ENCODE measurements at places on chromosomes 1 and 21.

DNA sequence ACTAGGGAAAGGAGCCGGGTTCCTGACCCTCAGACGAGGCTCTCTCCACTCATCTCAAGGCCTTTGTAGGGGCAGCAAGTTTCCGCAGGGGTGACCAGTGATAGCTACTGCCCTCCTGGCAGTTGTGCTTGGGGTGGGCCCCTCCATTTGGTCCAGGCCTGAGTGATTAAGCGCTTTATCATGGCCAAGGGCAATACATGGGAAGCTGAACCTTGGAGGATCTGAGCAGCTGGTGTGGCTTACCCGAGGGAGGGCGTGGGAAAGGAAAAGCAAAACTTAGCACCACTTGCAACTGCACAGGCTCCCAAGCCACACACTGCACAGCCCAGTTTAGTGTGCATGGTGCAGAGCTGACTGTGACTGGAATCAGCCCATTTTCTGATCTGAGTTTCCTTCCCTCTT, 47.8 kb downstream of the GADD45A start:
- no peak for DNase-seq

GRCh38 chr1:243390162-243390791, 134.4 kb downstream of the SDCCAG8 start:
- peak; percentile 48 for DNase-seq

DNA sequence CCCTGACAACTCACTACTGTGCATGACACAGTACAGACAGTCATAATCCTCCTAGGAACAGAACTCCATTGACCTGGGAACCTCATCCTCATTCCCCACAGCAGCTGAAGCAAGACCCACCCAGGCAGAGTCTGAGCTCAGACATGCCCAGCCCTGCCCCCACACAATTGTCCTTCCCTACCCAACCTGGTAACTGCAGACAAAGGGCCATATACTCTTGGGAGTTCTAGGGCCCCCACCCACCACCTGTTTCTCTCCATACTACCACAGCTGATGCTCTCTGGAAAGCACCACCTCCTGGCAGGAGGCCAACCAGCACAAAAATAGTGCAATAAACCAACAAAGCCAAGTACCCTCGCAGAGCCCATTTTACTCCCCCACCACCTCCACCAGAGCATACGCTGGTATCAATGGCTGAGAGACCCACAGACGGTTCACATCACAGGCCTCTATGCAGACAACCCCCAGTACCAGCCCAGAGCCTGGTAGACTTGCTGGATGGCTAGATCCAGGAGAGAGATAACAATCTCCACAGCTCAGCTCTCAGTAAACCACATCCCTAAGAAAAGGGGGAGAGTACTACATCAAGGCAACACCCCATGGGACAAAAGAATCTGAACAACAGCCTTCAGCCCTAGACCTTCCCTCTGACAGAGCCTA, 159.7 kb upstream of the CXADR start:
- DNase-seq = no peak

GRCh38 chr1:227449051-227449450, 114.3 kb upstream of the ZNF678 start:
- DNase-seq = peak; percentile 36

- DNase-seq = no peak
Measured at GRCh38 chr1:24960071-24960801, 30.2 kb upstream of the RUNX3 start.

DNA sequence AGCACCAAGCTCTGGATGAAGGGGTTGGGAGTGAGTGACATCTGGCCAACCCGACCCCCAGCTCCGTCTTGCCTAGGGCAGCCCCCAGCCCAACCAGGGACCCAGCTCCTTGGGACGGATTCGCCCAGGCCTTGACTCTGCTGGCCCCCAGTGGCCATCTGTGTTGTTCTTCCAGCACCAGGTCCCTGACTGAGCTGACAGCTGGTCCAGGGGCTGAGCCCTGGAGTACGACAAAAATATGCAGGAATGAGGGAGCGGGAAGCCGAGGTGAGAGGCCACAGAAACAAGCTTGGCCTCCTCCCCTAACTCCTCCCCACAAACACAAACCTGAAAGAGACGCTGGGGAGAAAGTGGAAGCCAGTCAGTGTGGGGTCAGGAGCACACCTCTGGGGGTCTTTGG, 55.0 kb upstream of the PAX7 start:
- DNase-seq = peak; percentile 35

DNA sequence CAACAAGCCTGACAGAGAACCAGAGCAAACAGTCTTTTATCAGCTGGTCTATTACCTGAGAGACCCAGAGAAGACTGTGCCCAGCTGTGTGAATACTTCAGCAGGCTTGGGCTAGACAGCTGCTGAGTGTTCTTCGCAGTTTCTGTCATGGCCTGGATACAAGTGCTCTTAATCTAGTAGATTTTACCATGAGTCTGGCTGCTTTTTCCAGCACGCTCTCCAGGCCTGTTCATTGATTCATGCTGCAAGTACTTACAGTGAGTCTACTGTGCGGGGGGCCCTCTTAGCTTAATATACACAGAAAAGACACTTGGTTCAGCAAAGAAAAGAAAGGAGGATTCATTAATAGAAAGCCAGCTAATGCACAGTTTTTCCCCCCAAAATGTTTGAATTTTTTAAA, 48.5 kb downstream of the RGS7 start:
- no peak for DNase-seq

DNA sequence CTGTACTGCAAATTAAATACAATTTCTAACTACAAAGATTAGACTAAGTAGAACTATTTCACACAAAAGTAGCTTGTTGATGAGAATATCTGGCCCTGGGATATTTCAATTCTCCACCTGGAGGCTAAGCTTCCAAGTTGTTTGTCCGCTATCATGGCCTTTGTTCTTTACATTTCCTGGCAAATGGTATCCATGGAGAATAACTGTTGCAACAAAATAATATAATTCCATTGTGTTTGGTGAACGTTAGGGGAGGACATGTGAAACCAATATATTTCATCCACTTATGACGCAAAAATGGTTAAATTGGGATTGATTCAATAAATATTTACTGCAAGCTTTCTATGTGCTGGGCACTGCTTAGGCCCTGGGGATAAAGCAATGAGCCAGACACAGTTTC, 565.4 kb downstream of the PTPRC start:
- no peak for DNase-seq

DNA sequence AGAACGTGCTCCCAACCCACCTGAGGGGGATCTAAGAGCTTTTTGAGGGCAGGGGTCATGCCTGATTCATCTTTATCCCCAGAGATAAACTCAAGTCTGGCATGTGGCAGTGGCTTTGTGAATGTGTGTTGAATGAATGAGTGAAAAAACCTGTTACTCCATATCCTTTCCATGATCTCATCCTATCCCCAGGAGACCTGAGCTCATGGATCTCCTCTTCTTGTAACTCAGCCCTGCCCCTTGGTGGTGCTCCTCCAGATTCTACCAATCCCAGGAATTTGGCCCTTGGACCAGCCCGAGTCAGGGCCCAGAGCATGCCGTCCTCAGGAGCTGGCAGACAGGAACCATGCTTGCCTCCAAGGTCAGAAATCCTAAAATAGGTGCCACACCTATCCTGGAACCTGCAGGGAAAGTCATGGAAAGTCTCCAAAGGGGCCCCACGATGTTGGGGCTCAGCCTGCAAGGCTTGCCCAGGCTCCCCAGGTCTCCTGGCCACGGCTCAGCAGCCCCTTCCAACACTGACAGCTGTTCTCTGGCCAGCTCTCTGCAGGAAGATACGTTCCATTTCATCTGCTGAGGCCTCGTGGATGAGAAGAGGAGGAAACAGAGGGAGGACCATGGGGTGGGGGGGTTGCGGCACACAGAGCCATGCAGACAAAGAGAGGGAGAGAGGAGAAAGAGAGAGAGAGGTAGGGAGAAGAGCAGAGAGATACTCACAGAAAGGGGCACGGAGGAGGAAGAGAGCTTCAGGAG, 214.6 kb downstream of the TRABD2B start:
- no peak for DNase-seq

DNA sequence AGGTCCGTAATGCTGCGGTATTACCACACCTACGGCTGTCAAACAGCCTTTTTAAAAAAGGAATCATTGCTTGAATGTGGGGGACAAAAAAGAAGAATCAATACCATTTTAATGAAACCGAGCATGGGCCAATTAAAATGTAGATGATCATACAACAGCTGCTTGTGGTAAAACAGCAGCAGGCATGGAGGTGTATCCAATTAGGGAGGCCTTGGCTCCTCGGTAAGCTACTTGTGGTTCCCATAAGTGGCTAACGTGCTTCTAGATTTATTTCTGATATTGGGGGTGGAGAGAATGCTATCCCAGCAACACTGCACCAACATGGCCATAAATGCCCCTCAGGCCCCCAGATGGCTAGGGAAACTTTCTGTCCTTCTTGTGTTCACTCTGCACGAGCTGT, 1.8 kb downstream of the PTPN14 start:
- no peak for DNase-seq

GRCh38 chr1:167465743-167466142, 52.6 kb downstream of the CD247 start:
- no peak for DNase-seq

- no peak for DNase-seq
Measured at GRCh38 chr21:35386491-35387079, 337.5 kb upstream of the RUNX1 start.

Data from activated CD4-positive, alpha-beta T cell treated with anti-CD3 and anti-CD28 coated beads, Interleukin-2, Interleukin-4, amounts not matched to agents 100 ng/mL and 50 ng/mL, durations not matched to agents 16 hours and 8 hours (primary cell).